ENCODE measurements at places on chromosomes 7 and 10.

- no peak for DNase-seq
Measured at GRCh38 chr10:131430716-131431412, 119.3 kb upstream of the TCERG1L start.

DNA sequence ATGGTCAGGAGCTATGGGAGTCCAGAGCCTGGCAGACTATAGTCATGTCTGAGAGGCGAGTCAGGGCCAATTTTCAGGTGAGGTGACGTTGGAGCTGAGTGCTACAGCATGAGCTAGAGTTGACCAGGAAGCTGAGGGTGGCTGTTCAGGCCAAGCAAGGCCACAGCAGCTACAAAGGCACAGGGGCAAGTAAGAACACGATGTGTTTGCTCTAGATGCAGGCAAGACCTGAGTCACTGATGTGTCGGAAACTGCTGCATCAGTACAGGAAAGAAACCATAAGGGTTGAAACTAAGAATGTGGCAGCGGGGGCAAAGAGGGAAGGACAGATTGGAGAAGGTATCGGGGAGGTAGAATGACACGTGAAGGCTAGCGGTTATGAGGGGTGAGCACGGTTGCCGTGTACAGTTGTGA lies 11.8 kb upstream of the RRP12 start:
- DNase-seq: no peak

- DNase-seq: no peak
Measured at GRCh38 chr10:129770286-129770685, 193.8 kb downstream of the EBF3 start.

DNA sequence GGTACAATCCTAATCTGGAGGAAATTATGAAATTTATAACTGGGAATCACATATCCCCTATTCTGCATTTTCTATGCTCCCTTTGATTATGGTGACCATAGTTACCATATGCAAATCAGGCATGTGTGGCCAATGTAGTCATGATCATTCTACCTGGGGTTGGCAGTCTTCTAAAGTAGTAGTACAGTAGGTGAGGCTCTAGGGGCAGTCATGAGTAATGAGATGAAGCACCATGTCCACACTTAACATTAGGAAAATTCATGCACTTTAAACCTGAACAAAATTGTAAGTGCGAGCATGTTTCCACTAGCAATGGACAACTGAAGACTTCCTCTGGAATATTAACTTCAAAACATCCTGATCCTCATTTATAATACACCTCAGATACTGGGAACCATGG lies 545.9 kb downstream of the SUGCT start:
- no peak for DNase-seq

DNA sequence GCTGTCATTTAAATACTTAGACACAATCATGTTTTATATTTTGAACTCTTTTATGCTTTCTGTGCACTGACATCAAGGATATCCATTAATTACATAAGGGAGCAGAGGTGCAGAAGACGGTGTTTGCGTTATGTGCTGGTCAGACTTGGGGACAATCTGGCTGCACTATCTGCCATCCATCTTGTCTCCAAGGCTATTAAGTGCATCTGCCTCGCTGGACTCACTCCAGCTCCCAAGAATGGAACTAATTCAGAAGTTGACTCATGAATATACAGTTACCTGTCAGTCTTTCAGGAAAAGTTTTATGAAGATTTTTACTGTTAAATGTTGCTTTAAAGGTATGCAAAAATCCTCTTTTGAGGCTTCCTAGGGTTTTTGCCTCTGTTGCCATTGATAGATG lies 391.0 kb downstream of the SUGCT start:
- peak; percentile 62 for DNase-seq

DNA sequence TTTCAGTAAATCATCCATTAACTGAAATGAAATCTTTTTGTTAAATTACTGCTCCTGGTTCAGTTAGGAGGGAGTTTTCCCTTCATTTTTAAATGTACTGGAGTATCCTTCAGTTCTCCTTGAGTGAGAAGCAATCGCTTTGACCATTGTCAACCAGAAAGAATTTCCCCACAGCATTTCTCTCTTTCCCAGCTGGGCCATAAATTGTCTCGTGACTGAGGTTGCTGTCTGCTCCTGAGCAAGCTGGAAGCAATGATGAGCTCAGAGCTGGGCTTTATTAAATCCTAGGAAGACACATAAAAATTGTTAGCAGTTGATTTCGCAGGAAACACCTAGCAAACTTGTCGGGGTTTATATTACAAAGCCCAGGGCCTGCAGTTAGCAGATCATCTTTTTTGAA lies 102.0 kb upstream of the INSYN2A start:
- DNase-seq: peak; percentile 52

DNA sequence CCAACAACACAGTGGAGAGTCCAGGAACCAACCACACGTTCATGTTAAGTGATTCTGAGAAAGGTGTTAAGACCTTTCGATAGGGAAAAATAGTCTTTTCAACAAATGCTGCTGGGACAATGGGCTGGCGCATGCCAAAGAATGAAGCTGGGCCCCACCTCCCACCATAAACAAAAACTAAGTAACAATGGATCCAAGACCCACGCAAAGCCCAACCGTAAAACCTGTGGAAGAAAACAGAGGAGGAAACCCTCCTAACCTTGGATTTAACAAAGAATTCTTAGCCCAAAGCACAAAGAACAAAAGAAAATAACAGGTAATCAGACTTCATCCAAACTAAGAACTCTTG lies 272.8 kb downstream of the ELFN1 start:
- DNase-seq: no peak

DNA sequence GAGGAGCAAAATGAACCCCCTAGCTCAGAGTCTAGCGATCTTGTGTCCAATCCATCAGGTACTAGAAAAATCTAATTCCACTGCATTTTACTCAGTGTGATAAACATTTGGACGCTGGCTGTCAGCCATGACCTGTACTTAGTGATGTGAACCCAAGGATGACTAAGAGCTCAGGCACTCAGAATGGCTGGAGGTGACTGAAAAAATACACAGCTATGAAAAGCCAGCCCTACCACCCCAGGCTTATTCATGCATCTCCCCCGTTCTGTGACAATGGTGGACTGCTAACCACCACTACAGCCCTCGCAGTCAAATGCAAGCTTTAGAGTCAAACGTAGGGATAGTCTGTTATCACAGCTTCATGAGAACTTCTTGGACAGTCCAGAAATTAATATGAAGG lies 14.9 kb downstream of the AFAP1L2 start:
- no peak for DNase-seq

DNA sequence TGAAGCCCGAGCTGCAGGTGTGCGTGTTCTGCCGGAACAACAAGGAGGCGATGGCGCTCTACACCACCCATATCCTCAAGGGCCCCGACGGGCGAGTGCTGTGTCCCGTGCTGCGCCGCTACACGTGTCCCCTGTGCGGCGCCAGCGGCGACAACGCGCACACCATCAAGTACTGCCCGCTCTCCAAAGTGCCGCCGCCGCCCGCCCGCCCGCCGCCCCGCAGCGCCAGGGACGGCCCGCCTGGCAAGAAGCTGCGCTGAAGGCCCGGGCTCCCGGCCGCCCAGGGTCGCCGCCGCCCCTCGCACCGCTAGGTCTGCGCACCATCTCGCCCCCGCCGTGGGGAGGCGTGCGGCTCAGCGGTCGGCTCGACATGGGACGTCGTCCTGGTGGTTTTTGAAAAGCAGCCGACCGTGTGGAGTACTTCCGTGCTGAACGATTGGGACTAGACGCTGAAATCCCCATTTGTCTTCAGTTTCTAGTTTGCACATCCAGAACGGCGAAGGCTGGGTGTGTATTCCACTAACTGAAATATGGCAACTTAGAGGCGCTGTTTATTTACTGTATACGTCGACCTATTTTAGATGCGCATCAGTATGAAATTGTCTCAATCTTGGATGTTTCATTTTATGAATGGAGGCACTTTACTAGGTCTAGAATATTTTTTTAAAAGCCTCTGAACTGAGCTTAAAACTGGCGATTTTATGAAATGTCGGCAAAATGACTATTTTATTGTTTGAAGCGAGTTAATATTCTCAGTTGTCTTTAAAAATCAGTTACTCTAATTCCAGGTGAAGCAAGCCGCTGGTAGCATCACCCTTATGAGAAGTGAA lies 1.1 kb downstream of the NANOS1 start:
- DNase-seq: peak; percentile 60

DNA sequence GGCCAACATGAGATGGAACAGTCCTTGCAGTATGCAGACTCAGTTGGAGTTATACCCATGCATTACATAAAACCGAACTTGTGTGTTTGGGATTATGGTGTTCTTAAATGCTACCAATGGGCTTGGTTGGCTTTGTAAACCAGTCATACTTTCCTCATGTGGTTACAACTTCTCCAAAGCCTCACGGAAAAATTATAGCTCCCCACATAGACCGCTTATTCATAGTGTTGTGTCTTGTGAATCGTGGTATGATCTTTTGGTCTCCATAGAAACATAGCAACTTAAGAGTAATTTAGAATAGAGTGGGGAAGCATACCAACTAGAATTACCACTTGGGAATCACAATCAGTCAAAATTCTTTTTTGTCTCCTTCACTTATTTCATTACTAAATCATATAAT lies 112.3 kb upstream of the FZD1 start:
- DNase-seq: peak; percentile 14

DNA sequence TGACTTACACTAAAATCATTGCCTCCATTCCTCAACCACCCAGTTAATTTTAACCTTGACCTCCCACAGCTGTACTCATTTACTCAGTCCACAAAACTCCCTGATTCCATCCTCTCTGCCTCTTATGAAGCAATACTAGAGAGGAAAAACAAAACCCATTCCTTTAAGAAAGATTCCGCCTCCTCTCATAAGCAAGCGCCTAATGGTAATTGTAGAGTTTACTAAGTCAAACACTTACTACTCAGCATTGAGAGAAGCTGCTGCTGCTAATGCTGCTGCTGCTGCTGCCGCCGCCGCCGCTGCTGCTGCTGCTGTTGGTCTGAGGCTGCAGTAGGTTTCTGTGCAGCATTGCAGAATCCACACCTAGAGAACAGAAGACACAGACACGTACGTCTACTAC lies 2.1 kb upstream of the ADD3 start:
- DNase-seq: peak; percentile 76

DNA sequence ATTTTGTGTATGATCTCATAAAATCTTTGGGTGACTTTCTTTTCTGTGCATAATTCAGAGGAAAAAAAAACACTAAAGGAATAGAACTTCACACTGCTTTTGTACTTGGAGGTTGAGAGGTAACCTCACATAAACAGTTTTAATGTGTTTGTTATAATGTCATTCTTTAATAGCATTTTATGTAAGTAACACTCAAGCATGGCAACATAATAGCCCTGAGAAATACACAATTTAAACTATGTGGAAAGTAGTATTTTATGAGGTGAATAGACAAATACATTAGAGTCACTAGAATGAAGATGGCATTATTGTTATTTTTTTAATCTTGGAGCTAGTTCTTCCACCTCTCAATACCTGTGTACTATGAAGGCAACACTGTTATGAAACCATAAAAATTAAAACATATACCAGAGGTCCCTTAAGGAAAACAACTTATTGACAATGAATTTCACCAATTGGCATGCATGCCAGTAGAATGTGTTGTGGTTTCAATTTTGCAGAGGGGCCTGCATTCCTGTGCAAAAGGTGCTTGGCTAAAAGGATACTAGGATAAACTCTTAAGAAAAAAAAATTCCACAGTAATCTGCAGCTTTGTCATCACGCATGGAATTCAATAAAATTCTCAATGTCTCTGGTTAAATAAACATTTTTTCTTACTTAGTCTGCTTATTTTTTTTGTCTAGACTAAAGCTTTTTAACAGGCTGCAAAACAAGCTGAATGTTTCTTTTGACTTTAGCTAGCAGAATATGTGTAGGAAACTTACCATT lies 102.5 kb downstream of the CD36 start:
- DNase-seq: peak; percentile 49

DNA sequence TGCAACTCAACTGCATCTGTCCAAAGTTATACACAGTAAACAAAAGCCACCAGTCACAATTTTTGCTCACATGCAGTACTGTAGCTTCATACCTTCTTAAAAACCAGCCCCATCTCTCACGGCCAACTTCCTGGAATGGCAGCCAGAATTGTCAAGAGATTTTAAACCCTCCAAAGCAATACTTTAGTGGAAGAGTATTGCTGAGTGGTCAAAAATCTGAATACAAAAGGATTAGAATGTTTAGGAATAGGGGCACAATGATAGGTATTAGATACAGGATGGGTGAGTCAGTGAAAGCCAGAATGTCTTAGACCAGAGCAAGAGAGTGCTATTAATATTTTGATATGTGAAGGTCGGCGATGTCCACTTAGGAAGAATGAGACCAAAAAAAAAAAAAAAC lies 193.9 kb downstream of the AGMO start:
- DNase-seq: no peak

- peak; percentile 43 for DNase-seq
Measured at GRCh38 chr7:77242068-77242467, 42.4 kb upstream of the FGL2 start.

DNA sequence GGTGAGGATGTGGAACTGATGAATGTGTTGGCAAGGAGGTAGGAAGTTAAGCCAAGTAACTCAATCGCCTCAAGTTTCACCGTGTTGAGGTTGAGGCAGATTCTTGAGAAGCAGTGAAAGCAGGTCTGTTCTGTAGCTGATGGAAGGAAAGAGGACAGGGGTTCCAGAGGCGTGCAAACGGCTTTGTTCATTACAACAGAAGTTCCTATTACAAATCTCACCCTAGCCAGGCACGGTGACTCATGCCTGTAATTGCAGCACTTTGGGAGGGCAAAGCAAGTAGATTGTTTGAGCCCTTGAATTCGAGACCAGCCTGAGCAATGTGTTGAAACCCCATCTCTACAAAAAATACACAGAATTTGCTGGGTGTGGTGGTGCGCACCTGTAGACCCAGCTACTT lies 36.9 kb upstream of the PTF1A start:
- no peak for DNase-seq

GRCh38 chr7:35463751-35464150 lies 209.9 kb upstream of the TBX20 start:
- no peak for DNase-seq

DNA sequence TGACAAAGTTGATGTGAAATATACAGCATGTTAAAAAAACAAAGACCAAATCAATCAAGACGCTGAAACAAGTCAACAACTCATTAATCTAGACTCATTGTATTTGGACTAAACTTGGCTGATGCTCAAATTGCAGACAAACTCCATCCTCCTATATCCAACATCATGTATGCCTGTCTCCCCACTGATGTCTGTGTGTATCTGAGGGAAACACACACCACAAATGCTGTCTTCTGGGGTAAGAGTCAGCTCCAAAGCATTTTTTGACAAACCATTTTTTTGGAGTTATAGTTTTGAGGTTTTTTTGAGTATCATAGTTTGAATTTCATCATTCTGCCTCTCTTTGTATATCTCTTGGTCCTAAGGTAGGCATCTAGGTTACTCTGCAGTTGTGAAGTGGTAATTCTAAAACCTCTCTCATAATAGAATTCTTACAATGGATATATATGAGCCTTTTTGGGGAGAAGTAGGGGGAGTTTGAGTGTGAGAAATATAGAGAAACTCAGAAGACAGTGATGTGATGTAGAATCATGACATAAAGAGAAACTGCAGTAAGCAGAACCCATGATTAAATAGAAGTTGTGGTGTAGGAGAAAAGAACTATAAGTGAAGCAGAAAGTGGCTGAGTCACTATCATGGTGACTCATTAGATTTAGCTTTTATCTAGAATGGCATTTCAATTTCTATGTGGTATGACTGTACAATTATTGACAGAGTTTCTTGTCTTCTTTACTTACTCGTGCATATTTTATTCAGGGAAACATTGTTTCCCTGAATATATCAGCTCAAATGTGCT lies 1531.1 kb upstream of the LRRTM3 start:
- no peak for DNase-seq
